Smooth muscle cell of bladder (primary cell): ENCODE measurements at places on chromosomes 13 and 19. TPM values are rescaled to one million over a fixed set of nuclear protein-coding genes. Genes with fewer than 3 reads are reported as not detected.

Gene ZNF579
- total RNA-seq = 2.1 and 2.8 TPM in 2 replicates

Gene LILRB1
- total RNA-seq = not detected in 2 replicates

Gene FFAR2
- not detected in 2 replicates for total RNA-seq

Gene HSPB6
- total RNA-seq = 50.3 and 88.4 TPM in 2 replicates

Gene ACTN4
- total RNA-seq = 88.2 and 140 TPM in 2 replicates

Gene CYP4F22
- not detected in 2 replicates for total RNA-seq

Gene TPTE2
- 0.09 TPM in 1 of 2 replicates, not detected in the other for total RNA-seq

Gene TEX101
- total RNA-seq = not detected in 2 replicates
